ENCODE measurements at places on chromosomes 7 and 10. TPM values are rescaled to one million over a fixed set of nuclear protein-coding genes. Genes with fewer than 3 reads are reported as not detected.

DNA sequence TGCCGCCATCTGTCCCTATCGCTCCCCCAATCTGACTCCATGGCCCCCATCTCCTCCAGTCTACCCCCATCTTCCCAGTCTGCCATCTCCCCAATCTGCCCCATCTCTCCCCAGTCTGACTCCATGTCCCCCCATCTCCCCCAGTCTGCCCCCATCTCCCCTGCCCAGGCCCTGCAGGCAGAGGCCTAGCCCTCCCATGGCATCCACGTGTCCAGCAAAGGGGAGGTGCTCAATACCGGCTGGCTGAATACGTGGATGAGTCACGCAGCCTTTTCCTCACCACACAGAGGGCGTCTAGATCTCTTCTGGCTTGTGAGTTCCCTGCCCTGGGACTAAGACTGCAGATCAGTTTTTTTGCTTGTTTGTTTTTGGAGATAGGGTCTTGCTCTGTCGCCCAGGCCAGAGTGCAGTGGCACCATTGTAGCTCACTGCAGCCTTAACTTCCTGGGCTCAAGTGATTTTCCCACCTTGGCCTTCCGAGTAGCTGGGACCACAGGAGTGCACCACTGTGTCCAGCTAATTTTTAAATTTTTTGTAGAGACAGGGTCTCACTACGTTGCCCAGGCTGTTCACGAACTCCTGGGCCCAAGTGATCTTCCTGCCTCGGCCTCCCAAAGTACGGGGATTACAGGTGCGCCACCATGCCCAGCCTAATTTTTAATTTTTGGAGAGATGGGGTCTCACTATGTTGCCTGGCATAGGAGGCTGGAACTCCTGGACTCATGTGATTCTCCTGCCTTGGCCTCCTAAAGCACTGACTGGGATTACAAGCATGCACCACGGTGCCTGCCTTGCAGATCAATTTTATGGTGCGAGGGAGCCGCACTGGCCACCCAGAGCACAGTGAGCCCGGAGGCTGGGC, 15.3 kb upstream of the GPR146 start:
- H3K4me3 ChIP-seq: peak overlapping the region; percentile 52
- H3K4me1 ChIP-seq: peaks cover 36% of the 10 kb centered on the region
- peak overlapping the region; percentile 63 for H3K27ac ChIP-seq

Gene CUEDC2
- 76.4 TPM for total RNA-seq

DNA sequence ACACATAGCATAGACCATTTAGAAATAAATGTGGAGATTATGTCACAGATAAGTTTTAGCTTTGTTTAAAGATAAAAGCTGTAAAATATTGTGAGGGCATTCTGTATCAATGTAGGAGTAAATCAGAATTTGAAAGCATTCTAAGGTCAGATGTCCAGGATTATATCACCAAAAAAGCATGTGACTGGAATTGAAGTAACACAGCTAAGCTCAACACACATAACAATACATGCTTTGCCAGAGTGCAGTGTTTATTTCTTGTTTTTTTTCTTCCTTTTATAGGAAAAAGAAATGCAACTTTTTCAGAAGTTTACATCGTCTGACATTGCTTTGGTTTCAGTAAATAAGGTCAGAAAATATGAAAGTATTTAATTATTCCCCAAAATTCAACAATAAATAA, 183.4 kb downstream of the HTR7 start:
- H3K36me3 ChIP-seq: no peaks in the 10 kb centered on the region
- no peak for DNase-seq
- H3K4me1 ChIP-seq: no peaks in the 10 kb centered on the region
- peaks cover 2% of the 10 kb centered on the region for H3K27me3 ChIP-seq
- H3K27ac ChIP-seq: no peak overlapping the region

- DNase-seq: no peak
- H3K36me3 ChIP-seq: peaks cover 22% of the 10 kb centered on the region
Observed at GRCh38 chr7:93337052-93337451, 104.9 kb downstream of the VPS50 start.

DNA sequence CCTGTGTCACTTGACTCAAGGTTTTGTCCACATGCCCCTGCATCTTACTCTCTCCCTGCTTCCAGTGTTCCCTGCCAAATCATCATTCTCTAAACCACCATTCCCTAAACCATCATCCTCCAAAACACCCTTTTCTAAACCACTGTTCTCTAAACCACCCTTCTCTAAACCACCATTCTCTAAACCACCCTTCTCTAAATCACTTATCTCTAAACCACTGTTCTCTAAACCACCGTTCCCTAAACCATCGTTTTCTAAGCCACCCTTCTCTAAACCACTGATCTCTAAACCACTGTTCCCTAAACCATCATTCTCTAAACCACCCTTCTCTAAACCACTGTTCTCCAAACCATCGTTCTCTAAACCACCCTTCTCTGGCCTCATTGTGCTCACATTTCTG, 142.1 kb downstream of the CXCL12 start:
- H3K4me1 ChIP-seq: no peaks in the 10 kb centered on the region
- H3K27ac ChIP-seq: no peak overlapping the region
- no peaks in the 10 kb centered on the region for H3K36me3 ChIP-seq
- no peak for DNase-seq
- no peak overlapping the region for H3K4me3 ChIP-seq
- H3K27me3 ChIP-seq: no peaks in the 10 kb centered on the region

Gene DPYSL4
- total RNA-seq: 20.9 TPM

DNA sequence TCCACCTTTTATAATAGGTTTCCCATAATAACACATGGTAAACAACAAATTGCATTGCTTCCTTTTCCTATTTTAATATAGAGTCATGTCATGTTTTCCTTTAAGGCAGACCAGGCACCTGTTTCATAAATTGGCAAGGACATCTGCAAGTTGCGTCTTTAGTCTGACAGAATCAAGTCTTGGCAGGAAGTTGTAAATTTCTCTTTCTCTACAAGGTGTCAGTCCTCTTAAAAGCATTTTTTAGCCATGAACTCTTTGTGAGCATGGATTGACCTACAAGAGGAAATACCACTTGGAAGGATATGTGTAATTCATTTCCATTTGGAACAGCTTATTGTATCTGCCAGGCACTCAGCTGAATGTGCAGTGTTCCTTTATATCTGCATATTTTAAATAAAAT, 176.8 kb downstream of the PRKG1 start:
- DNase-seq: no peak
- H3K4me3 ChIP-seq: no peak overlapping the region
- no peak overlapping the region for H3K27ac ChIP-seq
- H3K36me3 ChIP-seq: no peaks in the 10 kb centered on the region
- no peaks in the 10 kb centered on the region for H3K4me1 ChIP-seq
- no peaks in the 10 kb centered on the region for H3K27me3 ChIP-seq

Gene C10orf105
- 0.16 TPM for total RNA-seq

Measured in activated CD8-positive, alpha-beta T cell treated with anti-CD3 and anti-CD28 coated beads for 36 hours (primary cell).